Prostate gland (tissue), 2 donors: ENCODE measurements at places on chromosomes 5 and 9.

GRCh38 chr9:123365287-123365880 lies 9.4 kb downstream of the CRB2 start:
- H3K4me3 ChIP-seq, result no peak overlapping the region
- no peak overlapping the region for H3K27ac ChIP-seq
- H3K27me3 ChIP-seq, result no peaks in the 10 kb centered on the region
- no peak for DNase-seq
- no peaks in the 10 kb centered on the region for H3K4me1 ChIP-seq

- H3K27me3 ChIP-seq, result no peaks in the 10 kb centered on the region
- no peaks in the 10 kb centered on the region for H3K4me1 ChIP-seq
- H3K27ac ChIP-seq, result no peak overlapping the region
- no peaks in the 10 kb centered on the region for H3K36me3 ChIP-seq
- DNase-seq, result no peak
Measured at GRCh38 chr9:88559661-88560060, 24.7 kb downstream of the NXNL2 start.

DNA sequence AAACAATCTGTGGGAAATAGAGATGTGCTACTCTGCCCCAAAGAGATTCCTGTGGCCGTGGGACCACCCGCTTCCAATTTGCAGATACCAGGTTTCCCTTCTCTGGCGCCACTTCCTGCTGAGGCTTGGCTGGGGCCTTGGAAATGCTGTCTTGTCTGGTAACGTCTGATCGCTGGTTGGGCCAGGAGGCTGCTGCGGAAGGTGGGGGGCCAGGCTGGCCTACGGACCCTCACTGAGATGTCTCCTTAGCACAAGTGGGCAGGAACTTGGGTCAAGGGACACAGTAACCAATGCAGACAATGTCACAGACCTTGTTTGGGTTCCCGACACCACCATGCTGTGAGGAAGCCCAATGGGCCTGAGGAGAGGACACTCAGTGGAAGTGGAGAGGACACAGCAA lies 31.7 kb upstream of the IRX4 start:
- H3K27me3 ChIP-seq, result no peaks in the 10 kb centered on the region
- no peaks in the 10 kb centered on the region for H3K4me1 ChIP-seq
- no peaks in the 10 kb centered on the region for H3K36me3 ChIP-seq
- DNase-seq, result no peak
- H3K27ac ChIP-seq, result no peak overlapping the region

DNA sequence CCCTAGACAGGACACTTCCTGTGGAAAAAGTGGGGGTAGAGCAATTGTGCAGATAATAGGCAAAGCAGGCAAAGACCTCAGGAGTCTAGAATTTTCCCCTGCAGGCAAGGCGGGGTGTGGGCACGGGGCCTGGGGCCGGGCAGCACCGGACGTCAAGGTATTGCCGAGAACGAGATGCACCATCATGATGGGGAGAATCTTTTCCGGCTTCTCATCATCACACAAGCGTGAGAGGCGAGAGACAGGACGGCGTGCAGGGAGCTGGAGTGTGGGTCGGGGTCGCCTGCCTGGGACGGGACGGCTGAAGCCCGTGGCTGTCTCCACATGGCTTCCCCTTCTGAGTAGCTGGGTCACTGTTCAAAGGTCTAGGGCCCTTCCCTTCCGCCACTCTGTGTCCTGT lies 44.5 kb downstream of the OLFM1 start:
- H3K4me1 ChIP-seq, result peaks cover 8% of the 10 kb centered on the region
- no peaks in the 10 kb centered on the region for H3K36me3 ChIP-seq
- DNase-seq, result no peak
- peaks cover 9% of the 10 kb centered on the region for H3K27me3 ChIP-seq
